ENCODE measurements at places on chromosomes 1 and 21. TPM values are rescaled to one million over a fixed set of nuclear protein-coding genes. Genes with fewer than 3 reads are reported as not detected.

DNA sequence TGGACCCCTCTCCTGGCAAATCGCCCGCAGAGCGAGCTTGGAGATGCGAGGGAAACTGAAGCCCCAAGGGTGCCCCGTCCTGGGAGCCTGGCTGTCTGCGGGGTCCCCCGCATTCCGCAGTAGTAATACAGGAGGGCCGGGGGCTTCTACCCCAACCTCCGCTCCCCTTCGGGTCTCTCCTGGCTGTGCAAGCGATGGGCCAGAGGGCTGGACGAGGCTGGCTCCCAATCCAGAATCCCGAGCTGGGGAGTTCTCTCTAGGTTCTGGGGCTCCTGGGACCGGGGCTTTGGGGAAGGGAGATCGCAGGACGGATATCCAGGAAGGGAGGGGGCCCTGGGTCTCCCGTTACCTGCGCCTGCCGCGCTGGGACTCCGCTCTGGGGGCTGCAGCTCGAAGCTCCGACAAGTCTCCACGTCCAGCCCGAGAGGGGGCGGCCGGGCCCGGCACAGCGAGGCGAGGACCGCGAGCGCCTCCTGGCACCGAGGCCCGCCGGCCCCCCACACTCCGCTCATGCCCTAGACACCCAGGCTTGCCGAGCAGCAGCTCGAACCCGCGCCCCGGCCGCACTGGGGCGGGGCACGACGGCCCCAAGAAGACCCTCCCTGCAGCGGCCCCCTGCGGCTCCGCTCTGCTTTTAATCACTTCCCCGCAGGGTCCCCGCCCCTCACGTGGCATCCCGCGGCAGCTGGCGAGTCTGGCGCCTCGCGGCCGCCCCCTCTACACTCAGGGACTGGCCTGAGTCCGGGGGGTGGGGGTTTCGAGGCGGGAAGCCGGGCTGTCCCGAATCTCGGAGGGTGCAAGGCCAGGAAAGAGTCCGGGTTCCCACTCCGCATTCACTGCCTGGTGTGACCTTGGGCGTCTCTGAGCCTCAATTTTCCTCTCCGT is at the start of gene SYT6:
SYT6 (minus strand) TSS at position 609 of the 885 bp plus-strand sequence; CDS start at position 512, 97 bp downstream.
- DNase-seq, result no peak

- no peak for DNase-seq
These were observed 34.2 kb downstream of the CNN3 start for GRCh38 chr1:94892604-94893254.

DNA sequence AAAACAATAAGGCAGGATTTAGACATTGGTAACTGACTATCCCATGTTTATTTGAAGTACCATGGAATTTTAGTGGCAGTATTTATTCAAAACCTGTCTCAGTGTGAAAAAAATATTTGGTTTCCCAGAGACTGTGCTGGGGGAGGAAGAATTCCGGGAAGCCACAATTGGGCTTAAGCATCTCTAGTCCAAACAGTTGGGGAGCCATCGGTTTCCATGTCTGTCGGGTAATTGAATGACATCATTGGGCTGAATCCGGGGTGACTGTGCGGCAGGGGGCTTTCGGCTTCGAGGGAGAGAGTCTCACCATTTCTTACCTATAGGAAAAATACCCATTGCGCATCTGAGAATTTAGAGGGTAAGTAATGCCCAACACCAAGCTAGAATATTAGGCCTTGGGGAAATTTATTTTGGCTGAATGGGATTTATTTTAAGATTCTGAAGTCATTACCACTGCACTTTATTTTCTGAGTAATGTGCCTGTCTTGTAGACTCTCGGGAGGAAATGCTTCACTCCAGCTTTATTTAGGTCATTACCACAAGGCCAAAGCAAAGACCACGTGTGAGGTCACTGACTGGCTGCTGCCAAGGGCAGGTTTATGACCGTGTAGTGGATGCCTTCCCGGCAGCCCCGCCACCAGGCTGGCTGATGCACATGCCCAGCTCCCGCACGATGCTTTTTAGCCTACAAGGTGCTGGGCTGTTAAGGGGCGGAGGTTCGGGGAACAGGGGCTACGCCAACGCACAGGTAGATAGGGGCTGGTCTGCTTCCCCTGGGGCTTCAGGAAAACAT is 23.1 kb upstream of the UMODL1 start:
- peak; percentile 50 for DNase-seq

GPATCH2 gene
- total RNA-seq, result 9.5 TPM

CNIH3 gene
- total RNA-seq, result 1.4 TPM

DFFA gene
- total RNA-seq, result 49.5 TPM
